ENCODE measurements at places on chromosomes 12 and 14.
A peak's percentile ranks its signal among the peaks of the same experiment; 100 is the strongest.

DNA sequence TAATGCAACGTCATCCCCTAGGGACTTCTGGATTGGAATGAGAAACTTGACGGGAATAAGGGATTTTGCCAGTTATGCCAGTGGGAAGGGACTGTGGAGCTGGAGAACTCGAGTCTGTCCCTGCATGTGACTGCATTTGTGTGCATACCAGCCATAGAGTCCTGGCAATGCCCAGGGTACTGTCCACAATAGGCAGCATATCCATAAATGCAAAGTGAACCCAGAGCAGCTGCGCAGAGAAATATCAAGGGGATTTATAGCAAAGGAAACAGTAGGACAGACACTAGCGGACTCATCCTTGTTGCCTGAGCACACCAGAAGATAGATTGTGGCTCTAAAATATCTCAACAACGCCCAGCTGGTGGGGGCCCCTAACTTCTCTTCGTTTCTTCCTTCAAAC, 247.1 kb upstream of the SRRM4 start:
- DNase-seq, result no peak

GRCh38 chr14:97977651-97978261, 1180.6 kb downstream of the VRK1 start:
- no peak for DNase-seq

GRCh38 chr14:68977180-68977717, 1.9 kb downstream of the ACTN1 start:
- DNase-seq, result peak; percentile 68

- peak; percentile 42 for DNase-seq
Measured at GRCh38 chr14:21768116-21768874, 94.7 kb upstream of the OR4E1 start.

DNA sequence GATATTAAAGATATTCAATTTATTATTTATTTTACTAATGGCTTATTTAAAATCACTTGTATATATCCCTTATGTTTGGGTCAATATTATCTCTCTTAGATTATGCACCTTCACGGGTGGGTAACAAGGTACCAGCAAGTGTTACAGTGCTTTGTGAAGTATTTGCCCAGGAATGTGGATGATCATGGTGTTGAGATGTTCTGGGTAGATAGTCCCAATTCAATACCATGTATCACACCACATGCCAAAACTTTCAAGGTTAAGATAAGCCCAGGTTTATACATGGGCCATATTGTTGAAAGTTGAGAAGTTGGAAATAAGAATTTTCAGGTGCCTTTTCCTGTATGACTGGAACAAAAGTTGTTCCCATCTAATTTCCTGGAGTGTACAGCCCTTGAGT, 131.3 kb upstream of the RASSF8 start:
- DNase-seq, result no peak

- DNase-seq, result no peak
Measured at GRCh38 chr12:107529991-107530390, 155.6 kb upstream of the PWP1 start.

DNA sequence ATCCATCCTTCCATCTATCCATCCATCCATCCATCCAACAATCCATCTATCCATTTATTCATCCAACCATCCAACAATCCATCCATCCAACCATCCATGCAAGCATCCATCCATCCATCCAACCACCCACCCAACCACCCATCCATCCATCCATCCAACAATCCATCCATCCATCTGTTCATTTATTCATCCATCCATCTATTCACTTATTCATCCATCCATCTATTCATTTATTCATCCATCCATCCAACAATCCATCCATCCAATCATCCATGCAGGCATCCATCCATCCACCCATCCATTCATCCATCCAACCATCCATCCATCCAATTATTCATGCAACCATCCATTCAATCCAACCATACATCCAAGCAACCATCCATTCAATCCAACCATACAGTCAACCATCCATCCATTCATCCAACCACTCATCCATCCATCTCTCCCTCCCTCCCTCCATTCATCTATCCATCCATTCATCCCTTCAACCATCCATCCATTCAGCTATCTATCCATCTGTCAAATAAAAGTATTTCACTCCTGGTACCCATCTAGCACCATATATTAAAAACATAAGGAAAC, 86.1 kb downstream of the KSR2 start:
- DNase-seq, result no peak

GRCh38 chr12:92899386-92900001, 29.6 kb downstream of the EEA1 start:
- peak; percentile 56 for DNase-seq

- no peak for DNase-seq
Measured at GRCh38 chr14:96394047-96394815, 2.3 kb downstream of the AK7 start.

DNA sequence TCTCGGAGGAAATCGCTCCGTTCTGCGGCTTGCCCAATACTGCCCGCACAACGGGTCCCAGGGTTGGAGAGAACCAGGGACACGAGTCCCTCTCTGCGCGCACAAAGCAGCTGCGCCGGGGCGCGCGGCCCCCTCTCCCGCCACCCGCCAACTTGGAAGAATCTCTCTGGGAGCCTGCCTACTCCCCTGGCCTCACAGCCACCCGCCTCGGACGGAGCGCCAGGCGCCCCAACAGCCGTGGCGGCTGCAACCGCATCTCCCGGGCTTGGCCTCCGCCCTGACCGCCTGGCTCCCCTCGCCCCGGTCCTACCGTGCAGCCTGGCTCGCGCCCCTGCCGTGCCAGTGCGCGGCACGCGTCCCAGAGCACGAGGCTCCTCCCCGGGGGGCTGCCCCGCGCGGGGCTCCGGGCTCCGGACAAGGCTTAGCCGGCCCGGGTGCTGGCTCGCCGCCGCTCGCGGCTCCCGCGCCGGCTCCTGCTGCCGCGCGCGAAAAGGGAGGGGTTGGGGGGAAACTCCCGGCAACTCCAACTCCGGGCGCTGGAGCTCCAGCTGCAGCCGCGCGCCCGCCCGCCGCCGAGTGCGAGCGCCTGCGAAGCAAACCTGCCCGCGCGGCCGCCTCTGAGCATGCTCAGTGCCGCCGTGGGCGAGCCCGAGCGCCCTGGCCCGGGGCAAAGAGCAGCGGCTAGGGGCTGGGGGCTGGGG, at the start of gene STXBP6:
STXBP6 (minus strand) TSS at position 580 of the 701 bp plus-strand sequence. CDS start 75,329 bp downstream, outside the sequence.
- peak; percentile 89 for DNase-seq

DNA sequence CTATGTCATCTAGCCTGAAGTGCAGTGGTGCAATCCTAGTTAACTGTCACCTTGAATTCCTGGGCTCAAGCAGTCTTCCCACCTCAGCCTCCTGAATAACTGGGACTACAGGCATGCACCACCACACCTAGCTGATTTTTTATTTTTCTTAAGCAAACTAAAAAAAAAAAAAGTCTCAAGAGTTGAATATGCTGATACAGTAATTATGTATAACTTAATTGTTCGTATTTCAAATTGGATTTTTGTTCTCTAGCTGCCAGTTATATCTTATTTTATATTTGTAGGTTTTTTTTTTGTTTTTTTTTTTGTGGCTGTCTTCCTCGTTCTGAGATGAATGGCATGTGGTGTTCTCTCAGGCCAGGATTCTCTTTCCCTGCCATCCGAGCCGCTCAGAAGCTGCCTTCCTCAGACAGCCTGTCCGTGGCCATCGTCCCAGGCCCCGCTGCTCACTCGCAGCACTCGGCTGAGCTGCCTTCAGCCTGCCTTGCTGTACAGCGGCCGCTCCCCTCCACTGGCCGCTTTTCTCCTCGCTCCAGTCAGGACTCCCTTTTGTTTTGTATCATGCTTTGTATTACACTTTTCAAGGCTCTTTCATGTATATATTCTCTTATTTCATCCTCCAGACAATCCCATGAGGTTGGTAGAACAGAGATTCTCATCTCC, 53.3 kb downstream of the WDR20 start:
- no peak for DNase-seq

DNA sequence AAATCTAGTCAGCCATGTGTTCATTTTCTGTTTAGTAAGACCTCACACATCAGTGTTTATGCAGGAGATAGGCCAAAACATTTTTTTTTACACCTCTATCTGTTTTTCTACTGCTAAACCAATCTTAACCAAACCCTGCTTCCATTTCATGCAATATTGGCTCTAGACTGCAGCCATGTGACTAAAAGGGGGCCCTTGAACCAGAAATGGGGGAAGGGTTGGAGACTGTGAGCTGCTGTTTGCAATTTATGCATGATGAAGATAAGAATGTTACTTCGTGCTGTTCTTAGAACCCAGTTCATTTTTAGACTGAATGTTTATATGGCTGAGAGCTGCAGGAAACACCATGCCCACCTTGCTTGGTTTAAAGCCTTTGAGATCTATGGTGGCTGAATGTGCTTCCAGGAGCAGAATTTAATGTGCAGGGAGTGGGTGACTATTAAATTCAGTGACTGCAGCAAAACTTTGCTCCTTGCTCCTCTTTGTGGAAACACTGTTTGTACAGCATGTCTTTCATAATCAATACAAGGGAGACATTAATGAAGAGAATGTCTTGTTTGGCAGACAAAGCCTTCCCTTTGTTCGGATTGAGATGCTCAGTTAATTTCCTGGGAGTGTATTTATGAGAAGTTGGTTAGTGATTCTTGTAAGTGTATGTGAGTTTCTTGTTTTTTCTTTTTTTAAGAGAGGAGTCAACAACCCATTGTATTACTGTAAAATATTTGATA, 53.6 kb downstream of the CHST11 start:
- no peak for DNase-seq

DNA sequence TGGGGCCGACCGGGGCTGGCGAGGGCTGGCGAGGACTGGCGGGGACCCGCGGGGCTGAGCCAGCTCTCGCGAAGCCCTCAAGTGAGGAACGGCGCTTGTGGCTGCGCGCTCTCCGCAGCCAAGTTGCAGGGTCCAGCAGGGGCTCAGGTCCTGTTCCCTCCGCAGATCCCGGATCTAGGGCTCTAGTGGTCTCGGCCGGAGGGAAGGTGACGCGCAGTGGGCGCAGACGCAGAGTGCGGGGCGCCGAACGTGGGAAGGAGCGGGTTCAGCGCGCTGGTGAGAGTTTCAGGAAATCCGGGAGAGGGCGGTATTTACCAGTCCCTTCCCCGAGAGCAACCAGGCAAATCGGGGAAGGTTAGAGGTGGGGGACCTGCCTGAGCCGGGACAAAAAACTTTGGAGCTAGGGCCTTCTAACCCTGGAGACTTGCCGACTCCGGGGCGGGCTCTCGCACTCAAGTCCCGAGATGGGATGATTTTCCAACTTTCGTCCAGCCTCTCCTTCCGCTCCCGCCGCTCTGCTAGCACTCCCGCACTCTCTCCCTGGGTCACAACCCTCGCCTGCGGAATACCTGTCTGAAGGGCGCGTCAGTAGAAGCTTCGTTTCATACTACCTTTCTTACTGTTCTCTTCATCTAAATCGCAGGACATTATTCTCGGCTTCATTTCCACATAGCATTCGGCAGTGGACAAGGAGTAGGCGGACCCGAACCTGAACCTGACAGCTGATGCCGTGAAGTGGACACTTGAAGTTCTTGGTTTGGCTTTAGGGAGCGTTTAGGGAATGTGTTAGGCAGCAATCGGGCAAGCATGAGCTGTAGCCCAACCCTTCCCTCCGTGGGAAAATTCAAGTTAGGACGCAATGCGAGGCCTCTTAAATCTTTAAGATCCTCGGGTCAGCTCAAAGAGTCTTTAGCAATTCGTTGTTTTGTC, 13.6 kb upstream of the PAX9 start:
- DNase-seq, result no peak

DNA sequence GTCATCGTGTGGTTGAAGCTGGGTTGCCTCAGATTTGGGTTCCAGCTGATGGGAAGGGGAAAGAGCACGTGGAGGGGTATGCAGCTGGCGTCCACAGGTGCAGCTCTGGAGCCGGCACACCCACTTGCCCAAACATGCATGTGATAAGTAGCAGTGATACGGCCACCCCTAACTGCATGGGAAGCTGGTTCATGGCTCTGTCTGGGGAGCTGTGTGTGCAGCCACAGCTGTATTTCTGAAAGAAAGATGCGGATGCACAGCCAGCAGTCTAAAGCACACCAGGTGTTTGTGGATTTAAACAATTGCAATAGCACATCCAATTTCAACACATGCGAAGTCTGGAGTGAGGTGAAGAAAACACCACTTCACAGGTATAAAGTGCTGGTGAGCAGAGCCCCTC, 181.4 kb downstream of the EFCAB11 start:
- DNase-seq, result no peak

DNA sequence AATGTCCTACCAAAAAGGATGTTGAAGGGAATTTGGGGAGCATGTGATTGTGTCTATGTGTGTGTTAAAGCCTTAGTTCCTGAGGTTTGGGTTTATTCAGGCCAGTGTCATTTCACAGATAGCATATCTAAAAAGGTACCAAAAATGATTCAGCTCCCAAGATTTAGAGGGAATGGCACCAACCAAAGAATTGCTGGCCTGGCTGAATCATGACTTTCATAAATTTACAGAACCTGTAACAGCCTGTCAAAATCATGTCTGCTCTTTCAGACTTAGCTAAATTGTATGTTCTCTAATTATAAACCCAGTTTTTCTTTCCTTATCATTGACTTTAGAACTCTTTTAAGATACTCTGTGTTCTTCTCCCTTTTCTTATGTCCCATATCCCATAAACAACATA, 231.5 kb downstream of the NUBPL start:
- no peak for DNase-seq

DNA sequence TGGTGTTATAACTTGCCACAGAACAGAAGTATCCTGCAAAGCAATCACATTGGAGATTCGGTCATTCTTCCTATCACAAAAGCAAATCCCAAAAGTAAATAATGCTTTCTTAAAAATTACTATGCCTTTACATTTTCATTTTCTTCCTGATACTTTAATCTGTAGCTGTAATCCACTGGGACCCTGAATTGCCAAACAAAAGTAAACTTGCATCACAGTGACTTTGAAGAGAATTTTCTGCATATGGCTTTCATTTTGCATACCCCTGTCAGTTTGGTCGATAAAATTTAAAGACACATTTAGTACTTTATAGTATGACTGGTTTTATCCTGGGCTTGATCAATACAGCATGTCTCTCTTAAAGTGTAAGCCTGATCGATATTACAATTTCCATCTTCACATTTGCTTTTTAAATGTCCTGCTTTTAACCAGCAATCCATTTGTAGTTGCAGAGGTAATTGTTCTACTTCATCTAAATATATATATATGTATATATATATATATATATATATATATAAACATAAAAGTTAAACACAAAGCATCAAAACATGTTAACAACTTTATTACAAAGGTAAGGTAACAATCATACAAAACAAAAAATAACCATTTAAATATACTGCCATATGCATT, 53.7 kb upstream of the PLEKHA5 start:
- no peak for DNase-seq

DNA sequence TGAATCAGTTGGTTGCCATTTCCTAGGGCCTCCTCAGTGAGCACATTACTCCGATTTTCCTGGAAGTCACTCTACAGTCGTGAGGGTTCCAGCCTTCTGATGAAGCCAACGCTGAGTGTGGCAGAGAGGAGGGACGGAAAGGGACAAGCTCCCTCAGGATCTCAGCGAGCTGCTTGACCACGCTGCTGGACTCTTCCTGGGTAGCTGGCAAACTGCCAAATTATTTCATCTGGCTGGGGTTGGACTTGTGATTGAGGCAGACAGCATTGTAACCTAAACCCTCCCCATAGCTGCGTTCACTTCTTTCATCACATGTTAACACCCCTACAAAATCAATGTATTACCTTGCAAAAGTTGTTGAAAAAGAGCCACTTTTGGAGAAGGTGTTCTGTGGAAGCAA, 69.6 kb upstream of the CHST11 start:
- no peak for DNase-seq
